Activated naive CD4-positive, alpha-beta T cell treated with anti-CD3 and anti-CD28 coated beads, Interleukin-2, amount 50 U/mL, for 72 hours (primary cell): ENCODE measurements at places on chromosomes 5 and 9. TPM values are rescaled to one million over a fixed set of nuclear protein-coding genes. Genes with fewer than 3 reads are reported as not detected.

- DNase-seq = no peak
These were observed 14.7 kb upstream of the TDRD7 start for GRCh38 chr9:97397220-97397619.

GRCh38 chr5:176881021-176881749, 18.0 kb downstream of the HK3 start:
- no peak for DNase-seq

- peak; percentile 61 for DNase-seq
These were observed 647 bp downstream of the SMARCA2 start for GRCh38 chr9:2015581-2016407.

DNA sequence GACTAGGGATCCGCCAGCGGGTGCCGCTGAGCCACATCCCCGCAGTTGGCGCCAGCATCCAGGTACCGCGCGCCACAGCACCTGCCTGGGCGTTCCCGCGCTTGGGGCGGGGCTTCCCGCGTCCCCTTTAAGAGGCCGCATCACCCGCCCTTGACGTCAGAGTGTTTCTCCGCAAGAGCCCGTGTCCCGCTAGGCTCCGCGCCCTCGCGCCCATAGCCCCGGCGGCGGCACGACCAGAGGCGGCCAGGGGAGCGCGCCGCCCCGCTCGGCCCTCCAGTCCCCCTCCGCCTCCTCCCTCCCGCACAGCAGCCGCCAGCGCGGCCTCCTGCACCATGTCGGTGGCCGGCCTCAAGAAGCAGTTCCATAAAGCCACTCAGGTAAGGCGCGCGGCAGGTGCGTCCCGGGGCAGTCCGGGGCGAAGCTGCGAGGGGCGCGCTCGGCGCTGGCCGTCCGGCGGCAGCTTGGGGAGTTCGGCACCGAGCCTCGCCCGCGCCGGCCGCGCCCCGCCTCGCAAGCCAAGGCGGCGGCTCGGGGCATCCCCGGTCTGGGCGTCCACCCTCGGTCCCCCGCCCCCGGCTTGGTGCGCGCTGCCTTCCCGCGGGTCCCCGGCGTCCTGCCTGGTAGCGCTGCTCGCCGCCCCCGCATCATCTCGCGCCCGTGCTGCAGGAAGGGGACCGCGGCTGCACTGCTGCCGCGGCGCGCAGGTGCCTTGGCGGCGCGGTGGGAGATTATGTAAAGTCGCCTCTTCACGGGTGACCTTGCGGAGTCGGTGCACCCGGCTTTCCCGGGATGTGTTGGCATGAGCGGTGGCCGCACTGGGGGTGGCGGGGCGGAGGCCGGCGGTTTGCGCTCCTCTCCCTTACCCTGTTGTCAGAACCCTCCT, at the start of gene SH3GL2:
TSS of gene SH3GL2 (plus strand) at position 156 of the 883 bp plus-strand sequence.
- no peak for DNase-seq

GRCh38 chr5:92911851-92912250, 669.2 kb downstream of the NR2F1-AS1 start:
- DNase-seq = no peak

DNA sequence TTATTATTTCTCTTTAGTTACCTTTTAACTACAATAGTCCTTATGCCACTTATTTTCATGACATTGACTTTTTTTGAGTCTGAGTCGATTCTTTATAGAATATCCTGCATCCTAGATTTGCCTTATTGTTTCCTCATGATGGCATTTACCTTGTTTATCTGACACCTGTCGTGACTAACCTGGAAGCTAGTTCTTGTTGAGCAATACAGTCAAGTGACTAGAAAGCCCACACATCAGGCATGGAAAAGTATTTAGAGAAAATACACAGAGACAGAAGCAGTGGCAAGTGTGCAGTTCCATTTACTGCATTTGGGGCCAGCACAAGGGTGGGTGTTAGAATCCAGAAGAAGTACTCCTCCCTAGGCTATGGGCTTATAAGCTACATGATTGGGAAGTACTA, 97.8 kb downstream of the ERMP1 start:
- DNase-seq = no peak

Gene WNT8A
- total RNA-seq = not detected

Gene ELOVL7
- 0.27 TPM for total RNA-seq

Gene PCDHB14
- not detected for total RNA-seq

GRCh38 chr9:134063571-134064450, 4.0 kb downstream of the BRD3 start:
- peak; percentile 51 for DNase-seq
